Activated CD4-positive, alpha-beta T cell treated with anti-CD3 and anti-CD28 coated beads, Interleukin-2, amount 50 U/mL, for 16 hours (primary cell): ENCODE measurements at places on chromosomes 16 and 17.

DNA sequence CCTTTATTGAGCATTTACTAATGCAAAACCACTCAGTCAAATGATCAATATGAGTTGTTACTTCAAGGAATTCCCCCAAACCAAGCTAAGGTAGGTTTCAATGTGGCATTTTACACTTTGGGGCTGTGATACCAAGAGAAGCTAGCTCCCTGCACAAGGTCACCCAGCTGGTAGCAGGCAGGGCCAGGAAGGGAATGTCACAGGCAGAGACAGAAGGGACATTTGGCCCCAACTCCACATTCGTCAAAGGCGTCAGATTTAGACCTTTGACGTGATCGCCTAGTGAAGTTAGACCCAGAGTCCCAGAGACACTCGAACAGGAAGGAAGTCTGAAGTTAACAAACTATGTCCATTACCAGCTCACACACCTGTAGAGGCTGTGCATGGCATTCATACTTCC is 5.5 kb upstream of the SMG1 start:
- no peak for DNase-seq

- DNase-seq, result no peak
These were observed 16.3 kb upstream of the NKD1 start for GRCh38 chr16:50531901-50532300.

GRCh38 chr17:58352596-58353388 is 791 bp upstream of the SUPT4H1 start:
- DNase-seq, result no peak

- DNase-seq, result peak; percentile 75
These were observed 120.2 kb upstream of the XYLT1 start for GRCh38 chr16:17590711-17591654.

- no peak for DNase-seq
These were observed 50.3 kb downstream of the KSR1 start for GRCh38 chr17:27506348-27507218.

DNA sequence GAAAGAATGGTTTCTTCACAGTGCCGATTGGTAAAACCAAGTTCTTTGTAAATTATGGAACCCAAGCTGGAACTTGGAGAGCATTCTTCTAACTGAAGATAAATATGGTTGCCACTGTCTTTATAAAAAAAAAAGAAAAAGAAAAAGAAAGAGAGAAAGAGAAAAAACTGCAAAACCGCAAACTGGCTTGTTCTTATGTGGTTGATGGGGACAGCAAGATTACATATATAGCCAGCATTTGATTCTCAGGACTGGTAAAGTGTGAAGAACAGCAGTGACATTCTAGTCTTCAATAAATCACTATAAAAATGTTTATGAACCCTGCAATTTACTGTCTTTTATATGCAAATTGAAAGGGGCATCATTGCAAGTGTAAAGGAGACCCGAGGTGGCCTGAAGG is 605.1 kb downstream of the MAF start:
- DNase-seq, result no peak

- no peak for DNase-seq
These were observed 26.0 kb downstream of the NME3 start for GRCh38 chr16:1745181-1745899.

GRCh38 chr17:68776451-68776850 is 175.3 kb upstream of the FAM20A start:
- DNase-seq, result no peak

GRCh38 chr16:17612336-17612735 is 141.6 kb upstream of the XYLT1 start:
- DNase-seq, result no peak

DNA sequence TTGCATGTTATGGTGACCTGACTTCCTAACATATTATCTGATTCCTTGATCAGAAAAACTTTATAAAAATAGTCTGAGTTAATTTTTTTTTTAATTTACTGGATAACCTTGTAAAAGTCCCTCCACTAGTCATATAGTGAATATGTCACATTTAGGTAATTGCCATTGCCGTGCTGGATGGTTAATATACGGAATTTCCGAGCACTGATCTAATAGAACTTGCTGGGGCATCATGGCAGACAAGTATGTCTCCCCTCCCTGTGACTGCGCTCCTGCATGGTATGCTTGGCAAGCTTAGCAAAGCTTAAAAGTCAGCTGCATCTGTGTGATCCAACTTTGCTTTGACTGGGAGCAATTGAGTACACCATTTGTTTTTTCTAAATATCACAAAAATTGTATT is 239.4 kb upstream of the TBX2 start:
- DNase-seq, result no peak

DNA sequence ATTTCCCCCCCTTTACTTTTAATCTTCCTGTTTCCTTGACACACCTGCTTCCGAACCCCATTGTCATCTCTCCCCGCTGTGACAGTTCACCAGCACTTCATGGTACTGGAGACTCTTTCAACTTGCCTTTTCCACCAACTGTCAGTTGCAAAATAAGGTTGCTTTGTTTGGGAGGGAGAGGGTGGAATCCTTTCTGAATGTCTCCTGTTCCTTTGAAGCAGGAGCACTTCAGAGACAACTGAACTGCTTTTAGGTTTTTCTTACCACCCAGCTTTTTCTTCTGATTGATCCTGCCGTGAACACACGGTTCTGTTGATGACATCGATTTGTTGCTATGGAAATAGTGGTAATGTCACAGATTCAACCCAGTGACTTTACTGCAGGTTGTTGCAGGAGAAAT is 42.0 kb downstream of the RPA1 start:
- DNase-seq, result no peak

DNA sequence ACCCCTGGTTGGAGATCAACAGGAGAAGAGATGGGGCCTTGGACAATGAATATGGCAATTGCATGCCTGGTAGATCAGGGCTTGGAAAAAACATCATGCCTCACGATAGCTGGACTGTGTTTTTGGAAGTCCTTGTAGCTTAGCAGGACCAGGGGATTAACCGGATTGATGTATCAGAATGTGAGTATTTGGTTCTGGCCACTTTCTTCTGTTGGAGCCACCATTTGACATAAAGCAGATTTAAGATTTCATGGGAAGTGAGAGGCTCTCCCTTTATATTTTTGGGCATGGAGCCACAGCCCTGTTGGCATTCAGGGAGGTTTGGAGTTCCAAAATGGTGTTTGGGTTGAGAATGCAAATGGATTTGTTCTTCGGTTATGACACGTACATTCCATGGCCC is 424.7 kb upstream of the MAF start:
- no peak for DNase-seq

GRCh38 chr17:29124135-29124924 is 55.9 kb downstream of the MYO18A start:
- DNase-seq, result peak; percentile 67

DNA sequence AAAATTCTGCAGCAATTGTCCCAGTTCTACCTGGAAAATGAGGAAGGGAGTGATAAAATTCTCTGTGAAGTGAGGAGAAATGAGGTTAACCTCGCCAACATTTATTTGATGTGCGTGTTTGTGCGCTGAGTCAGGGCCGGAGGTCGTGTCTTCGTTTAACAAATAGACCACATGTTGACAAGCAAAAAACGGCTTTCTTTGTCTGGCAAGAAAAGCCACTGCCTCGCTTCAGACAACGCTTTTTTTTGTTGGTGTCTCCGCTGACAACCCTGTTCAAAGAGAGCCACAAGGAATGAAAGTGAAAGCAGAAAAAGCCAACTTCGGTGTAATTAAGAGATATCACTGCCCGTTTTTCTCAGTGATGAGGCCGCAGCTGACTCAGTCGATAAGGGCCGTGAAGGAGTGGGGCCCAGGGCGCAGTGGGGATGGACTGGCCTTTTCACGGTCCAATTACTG is 510.6 kb downstream of the CDH13 start:
- DNase-seq, result peak; percentile 40

- no peak for DNase-seq
These were observed 15.9 kb upstream of the CYB5B start for GRCh38 chr16:69408475-69408874.

GRCh38 chr16:88008840-88009239 is 57.6 kb downstream of the BANP start:
- no peak for DNase-seq

- no peak for DNase-seq
These were observed 4.4 kb downstream of the RPL3L start for GRCh38 chr16:1950047-1950446.

DNA sequence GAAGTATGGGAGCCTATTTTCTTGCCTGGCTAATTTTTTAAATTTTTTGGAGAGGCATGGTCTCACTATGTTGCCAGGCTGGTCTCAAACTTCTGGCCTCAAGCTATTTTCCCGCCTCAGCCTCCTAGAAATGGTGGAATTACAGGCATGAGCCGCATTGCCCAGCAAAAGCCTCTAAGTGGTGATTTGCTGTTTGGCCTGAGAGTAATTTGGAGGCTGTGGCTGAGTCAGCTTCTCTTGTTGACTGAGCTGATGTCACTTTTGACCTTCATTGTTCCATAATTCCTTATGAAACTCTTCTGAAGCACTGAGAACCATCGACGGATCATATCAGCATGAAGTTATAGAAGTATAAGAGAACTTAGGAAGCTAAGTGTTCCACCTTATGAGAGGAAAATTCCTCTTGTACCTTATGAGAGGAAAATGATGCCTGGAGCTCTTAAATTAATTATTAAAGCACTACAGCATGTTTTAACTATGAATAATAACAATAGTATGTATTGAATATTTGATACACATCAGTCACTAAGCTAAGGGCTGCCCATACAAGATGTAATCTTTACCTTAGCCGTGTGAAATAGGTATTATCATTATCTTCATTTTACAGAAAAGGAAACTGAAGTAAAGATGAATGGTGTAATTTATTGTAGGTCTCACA is 220.8 kb upstream of the MON1B start:
- no peak for DNase-seq

GRCh38 chr17:80913928-80914821 is 77.5 kb upstream of the CHMP6 start:
- no peak for DNase-seq

DNA sequence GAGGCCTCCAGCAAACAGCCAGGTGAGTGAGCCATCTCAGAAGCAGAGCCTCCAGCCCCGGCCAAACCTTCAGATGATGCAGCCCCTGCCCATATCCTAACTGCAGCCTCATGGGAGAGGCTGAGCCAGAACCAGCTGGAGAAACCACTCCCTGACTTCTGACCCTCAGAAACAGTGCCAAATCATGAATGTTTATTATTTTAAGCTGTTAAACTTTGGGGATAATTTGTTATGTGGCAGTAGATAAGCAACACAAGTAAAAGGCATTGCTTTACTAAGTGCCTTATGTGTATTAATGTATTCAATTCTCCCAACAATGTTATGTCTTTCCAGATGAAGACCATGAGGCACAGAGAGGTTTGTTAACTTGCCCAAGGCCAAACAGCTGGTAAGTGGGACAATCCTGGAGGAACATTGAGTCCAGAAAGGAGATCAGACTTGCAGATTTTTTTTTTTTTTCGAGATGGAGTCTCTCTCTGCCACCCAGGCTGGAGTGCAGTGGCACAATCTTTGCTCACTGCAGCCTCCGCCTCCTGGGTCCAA is 59.6 kb downstream of the SOCS1 start:
- DNase-seq, result no peak

DNA sequence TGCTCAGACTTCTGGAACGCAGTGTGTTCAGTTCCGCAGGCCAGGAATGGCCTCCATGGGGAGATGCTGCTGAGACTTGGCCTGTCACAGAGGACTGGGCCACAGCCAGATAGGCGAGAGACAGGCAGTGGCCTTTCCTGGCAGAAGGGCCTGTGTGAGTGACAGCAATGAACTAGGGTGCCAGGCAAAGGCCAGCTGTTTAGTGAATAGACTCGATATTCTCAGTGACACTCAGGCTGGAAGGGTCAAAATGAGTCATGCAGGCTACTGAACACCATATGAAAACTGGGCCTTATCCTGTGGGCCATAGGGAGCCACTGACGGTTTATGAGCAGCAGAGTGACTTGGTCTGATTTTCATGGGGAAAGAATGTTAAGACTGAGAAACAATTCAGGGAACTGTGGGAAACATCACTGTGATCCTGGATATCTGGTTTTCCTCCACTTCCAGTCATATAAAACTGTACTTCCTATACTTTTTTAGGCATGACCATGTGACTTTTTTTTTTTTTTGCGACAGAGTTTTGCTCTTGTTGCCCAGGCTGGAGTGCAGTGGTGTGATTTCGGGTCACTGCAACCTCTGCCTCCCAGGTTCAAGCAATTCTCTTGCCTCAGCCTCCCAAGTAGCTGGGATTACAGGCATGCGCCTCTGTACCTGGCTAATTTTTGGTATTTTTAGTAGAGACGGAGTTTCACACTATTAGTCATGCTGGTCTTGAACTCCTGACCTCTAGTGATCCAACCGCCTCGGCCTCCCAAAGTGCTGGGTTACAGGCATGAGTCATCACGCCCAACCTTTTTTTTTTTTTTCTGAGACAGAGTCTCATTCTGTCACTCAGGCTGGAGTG is 5.2 kb upstream of the NUBP1 start:
- DNase-seq, result peak; percentile 86

DNA sequence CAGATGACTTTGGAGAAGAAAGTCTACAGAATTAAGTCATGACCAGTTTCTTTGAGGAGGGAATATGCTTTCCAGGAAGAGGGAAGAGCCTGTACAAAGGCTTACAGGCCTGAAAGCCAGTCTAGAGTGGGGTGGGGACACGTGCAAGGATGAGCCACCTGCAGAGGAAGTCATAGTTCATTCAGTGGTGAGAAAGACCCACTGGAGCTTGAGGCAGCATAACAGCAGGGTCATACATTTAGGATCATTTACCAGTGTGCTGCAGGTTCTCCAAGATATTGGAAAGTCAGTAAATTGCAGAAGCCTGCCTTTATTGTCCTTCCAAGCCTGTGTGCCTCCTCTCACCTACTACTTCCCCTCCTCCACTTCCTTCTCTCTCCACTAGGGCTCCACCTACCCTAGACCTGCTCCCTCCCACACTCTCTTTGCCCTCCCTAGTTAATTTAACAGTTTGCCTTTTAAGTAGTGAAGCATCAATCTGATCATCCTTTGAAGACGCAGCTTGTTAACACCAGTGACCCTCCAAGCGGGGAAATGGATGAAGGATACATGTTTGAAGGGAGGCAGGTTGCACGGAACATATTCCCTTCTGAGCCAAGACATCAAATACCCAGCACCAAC is 40.2 kb downstream of the CDRT15 start:
- peak; percentile 58 for DNase-seq

DNA sequence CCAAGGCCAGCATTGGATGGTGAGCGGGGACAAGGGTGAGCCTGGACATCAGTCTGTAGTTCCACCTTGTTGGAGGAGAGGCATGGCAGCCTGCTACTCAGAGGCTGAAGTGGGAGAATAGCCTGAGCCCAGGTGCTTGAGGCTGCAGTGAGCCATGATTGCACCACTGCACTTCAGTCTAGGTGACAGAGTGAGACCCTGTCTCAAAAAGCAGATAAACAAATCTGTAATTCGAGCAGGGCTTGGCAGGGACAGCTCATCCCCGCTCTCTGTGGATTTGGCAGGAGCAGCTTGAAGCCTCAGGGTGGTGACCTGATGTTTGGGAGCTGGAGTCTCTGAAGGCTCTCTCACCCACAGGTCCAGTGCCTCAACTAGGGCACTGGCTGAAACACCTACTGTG is 38.6 kb upstream of the ZCCHC14 start:
- DNase-seq, result no peak

GRCh38 chr16:65523283-65523944 is 401.6 kb upstream of the CDH11 start:
- no peak for DNase-seq

DNA sequence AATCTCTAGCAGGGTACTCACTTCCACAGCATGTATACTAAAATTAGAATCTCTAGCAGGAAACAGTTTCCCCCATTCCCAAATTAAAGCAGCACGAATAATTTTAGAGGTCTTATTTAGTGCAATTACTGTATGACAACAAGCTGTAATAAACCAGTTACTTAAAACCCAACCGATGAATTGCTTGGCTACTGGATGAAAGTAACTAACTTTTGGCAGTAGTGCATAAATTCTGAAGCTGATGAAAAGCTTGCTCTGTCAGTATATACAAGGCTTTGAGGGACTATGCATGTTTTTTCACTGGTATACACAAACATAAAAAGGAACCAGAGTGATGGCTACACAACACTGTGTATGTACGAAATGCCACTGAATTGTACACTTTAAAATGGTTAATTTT is 89.4 kb downstream of the CFDP1 start:
- DNase-seq, result no peak
